ENCODE measurements at places on chromosomes 2 and 18.

GRCh38 chr2:214674278-214674677, 135.2 kb downstream of the BARD1 start:
- no peak for DNase-seq

DNA sequence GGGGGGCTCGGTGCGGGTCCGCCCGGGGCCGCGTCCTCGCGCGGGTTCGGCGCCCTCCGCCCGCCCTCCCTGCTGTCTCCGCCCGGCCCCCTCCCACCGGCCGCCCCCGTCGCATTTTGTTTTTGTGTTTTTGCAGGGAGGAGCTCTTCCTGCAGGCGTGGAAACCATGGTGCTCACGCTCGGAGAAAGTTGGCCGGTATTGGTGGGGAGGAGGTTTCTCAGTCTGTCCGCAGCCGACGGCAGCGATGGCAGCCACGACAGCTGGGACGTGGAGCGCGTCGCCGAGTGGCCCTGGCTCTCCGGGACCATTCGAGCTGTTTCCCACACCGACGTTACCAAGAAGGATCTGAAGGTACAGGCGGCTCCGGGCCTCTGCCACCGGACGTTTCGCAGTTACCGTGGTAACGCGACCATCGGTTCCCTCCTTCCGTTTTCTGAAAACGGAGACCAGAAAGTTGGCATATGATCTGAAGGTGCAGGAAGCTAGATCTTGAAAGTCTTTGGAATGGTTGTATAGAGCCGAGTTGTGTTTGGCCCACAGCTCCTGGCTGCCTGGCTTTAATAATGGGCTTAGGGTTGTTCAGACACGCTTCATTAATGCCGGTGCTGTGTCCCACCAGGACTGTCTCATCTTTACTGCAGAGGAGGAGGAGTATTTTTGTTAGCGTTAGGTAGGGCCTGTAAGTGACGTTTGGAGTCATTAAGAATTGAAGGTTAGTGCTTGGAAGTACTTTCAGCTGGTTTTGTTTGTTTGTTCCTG, 891 bp downstream of the KDM3A start:
- DNase-seq: peak; percentile 49

DNA sequence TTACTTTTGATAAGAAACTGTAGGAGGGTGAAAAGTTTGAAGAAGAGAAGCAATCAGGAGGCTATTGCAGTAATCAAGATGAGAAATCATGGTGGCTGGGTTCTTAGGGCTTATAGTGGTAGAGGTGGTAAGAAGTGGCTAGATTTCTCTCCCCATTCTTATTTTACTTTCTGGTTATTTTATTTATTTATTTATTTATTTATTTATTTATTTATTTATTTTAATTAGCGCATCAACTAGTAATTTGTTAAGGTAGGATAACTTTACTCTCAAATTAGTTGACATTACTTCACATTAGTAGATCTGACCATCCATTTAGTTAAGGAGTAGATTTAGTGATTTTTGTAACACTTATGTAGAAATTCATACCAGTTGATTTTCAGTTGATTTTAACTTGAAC, 77.4 kb downstream of the PIK3C3 start:
- no peak for DNase-seq

GRCh38 chr2:110691612-110692258, 13.9 kb upstream of the BUB1 start:
- no peak for DNase-seq

- no peak for DNase-seq
These were observed 122.8 kb upstream of the HS6ST1 start for GRCh38 chr2:128441341-128442052.

DNA sequence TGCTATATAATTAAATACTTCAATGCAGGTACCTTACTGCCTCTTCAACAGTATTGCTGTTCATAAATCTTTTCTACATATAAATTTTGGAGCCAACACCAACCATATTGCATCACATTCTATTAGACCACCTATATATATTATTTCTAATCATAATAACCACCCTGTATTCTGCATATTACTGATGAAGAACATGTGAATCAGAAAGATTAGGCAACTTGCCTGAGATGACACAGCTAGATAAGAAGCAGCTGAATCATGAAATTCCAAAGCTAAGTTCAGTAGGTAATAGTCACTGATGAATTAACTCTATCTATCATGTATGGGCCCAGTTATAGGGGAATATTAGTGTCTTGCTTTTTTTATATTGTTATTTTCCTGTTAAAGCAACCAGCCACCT, 161.8 kb downstream of the AGPS start:
- DNase-seq: no peak

DNA sequence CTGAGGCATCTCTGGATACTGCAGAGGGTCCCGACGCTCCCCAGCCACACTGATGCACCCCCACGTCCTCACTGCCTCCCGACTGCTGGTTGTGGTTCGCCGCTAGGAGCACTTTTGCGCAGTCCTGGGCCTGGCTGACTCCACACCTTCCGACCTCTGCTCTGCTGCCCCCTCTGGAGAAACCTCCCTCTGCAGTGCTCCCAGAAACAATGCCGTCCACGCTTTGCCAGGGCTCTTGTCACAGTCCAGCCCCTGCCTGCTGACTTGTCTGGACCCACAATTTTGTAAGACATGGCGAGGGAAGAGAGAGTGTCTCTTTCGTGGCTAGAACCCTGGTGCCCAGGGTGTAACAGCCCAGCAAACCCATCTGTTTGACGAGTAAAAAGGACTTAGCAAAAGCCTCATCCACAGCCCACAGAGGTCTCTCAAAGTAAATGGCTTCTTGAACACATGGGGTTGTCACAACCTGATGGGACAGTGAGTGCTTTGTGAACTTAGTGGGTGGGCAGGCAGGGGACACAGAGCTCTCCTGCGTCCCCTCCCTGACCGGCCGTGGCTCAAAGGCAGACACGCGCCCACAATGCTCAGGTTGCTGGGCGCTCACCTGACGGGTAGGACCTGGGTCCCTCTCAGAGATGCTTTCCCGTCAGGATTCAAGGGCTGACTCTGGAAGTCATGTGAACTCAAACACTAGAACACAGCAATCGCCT, 4.0 kb downstream of the COPS9 start:
- no peak for DNase-seq

GRCh38 chr2:212424082-212424481, 114.5 kb downstream of the ERBB4 start:
- DNase-seq: no peak

- no peak for DNase-seq
These were observed 138.6 kb upstream of the SIX3 start for GRCh38 chr2:44802777-44803424.

GRCh38 chr2:208939852-208940251, 484.0 kb upstream of the MAP2 start:
- DNase-seq: no peak

DNA sequence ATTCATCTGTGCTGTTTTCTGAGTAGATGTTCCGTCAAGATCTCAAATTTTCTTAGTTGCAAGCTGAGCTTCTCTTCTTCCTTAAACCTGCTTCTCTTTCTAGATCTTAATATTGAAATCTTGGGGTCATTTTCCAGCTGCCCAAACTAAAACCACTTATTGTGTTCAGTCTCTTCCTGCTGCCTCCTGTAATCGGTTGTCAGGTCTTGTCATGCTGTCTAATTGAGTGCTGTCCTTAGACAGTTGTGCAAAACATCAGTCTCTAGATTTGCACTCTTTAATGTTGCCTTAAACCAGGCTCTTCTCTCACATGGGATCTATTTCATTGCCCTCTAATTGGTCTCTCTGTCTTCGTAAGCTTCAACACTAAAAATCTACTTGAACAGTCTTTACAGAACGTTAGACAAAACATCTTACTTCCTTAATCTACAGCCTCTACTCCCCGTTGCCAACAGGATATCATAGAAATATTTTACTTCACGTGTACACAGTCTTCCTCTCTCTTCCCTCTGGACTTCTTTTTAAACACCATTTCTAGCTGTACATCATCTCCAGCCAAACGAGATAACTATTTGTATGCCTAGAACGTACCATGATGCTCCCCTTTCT, 34.9 kb downstream of the GPD2 start:
- no peak for DNase-seq

GRCh38 chr18:57918601-57919000, 115.5 kb upstream of the ATP8B1 start:
- DNase-seq: no peak

All from stimulated activated CD8-positive, alpha-beta memory T cell treated with anti-CD3 and anti-CD28 coated beads, Interleukin-12 subunit alpha, Interleukin-12 subunit beta, amount 100 ng/mL, for 4 hours (primary cell).